ENCODE measurements at places on chromosomes 2 and 18. TPM values are rescaled to one million over a fixed set of nuclear protein-coding genes. Genes with fewer than 3 reads are reported as not detected.
A peak's percentile ranks its signal among the peaks of the same experiment; 100 is the strongest.

DNA sequence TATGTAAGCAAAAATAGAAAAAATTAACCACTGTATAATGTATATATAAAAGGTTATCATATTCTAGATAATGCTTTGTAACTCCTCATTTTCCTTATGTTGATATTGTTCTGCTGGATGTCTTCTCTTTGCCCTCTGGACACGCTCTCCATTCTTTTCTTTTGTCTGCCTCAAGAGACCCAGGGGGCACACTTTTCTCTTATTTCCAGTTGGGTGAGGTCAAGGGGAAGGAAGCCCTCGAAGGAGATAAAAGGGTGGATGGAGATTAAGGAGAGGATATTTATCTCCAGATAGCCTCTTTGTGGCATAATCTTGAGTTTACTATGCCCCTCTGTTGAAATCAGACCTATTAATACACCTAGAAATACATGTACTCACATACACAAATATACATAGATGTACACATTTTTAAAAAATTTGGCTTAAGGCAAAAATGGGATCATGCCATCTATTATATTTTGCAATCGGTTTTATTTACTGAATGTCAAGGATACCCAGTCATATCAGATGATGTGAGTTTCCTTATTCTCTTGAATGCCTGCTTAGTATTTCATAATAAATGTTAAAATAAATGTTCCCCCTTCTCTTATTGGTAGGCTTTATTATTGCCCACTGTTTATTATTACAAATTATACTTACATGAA lies 65.3 kb downstream of the LCLAT1 start:
- DNase-seq: no peak

DNA sequence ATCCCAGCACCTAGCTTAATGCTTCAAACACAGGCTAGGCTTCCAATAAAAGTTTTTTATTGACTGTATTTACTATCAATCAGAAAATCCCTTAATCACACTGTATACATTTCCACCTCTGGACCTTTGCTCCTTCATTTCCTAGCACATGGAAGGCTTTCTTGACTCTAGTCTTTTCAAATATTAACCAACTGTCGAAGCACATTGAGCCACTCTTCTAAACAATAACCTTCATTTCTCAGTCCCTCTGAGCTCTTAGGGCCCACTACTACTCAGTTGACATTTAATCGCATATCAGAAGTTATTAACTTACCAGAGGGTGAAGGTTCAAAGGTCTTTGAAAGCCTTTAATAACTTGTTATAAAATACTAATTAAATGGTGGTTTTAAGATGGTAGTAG lies 37.4 kb downstream of the CERKL start:
- DNase-seq: no peak

- DNase-seq: no peak
Measured at GRCh38 chr2:134499307-134499926, 219.4 kb downstream of the TMEM163 start.

DNA sequence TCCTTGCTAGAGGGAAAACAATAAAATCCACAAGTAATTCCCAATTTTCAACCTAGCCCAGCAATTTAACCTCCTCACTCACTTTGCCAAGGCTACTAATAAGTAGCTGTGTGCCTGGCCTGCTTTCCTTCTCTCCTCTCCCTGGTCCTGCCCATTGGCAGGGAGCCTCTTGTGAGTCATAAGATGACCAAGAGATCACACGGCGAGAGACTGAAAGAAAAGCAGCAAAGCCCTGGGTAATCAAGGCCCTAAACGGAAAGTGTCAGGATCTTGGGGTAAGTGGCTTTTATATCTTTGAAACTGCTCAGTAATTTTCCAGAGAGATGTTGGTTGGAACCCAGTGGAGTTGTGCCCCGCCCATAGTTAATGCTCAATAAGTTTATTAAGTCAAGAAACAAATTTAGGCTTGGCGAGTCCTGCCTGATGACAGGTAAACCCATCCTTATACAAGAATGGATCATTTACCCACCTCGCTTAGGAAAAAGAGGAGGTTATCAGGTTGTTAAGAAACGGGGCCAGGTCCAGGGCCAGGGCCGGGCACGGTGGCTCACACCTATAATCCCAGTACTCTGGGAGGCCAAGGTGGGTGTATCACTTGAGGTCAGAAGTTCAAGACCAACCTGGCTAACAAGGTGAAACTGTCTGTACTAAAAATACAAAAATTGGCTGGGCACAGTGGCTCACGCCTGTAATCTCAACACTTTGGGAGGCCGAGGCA lies 10.0 kb upstream of the ADAM17 start:
- no peak for DNase-seq

DNA sequence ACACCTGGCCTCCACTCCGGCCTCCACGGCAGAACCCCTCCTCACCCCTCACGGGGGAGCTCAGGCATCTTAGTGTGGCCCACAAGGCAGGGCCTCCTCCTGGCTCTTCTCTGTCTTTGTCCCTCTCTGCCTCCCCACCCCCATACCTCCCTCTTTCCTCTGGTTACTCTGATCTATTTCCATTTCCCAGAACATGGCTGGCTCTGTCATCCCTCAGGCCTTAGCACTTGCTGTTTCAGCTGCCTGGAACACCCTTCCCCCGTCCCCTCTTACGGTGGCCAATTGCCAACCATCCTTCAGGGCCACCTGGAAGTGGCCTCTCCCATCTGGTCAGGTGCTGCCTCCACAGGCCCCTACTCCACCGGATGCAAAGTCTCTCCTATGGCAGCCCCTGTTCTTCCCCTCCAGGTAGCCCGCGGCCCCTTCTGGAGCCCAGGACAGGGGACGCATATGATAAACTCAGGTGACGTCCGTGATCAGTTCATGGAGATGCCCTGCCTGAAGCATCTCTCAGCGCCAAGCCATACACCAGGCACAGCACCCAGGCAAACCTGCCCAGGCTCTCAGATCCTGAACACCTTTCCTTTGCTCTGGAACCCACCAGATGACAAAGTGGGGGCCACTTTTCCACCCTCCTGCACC lies 3.6 kb upstream of the ECEL1 start:
- DNase-seq: peak; percentile 2

DNA sequence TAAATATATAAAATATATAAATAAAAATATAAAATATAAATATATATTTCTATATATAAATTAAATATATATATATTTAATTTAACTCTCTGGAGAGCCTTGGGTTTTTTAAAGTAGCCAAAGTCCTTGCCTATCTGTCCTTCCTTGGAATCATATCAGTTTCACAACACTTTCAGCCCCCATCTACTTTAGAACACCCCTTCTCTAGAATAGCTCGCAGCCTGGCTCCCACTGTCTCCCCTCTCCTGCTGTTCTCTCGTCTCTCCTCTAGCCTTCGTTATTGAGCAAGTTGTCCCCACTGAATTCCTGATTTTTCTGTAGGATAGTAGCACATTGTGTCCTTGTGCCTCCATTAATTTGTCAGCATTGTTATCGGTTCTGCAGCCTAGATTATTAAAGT lies 677.0 kb downstream of the RNF144A start:
- DNase-seq: no peak

- no peak for DNase-seq
Measured at GRCh38 chr2:68577183-68577582, 66.2 kb upstream of the PROKR1 start.

GRCh38 chr2:237872178-237872887 lies 12.9 kb downstream of the RAMP1 start:
- DNase-seq: no peak

Gene WDR43
- 84.3 TPM for total RNA-seq

Gene STPG4
- total RNA-seq: 0.21 TPM

Gene DRC1
- not detected for total RNA-seq

Gene FOXI3
- total RNA-seq: not detected
